ENCODE measurements at places on chromosomes 7 and 10.
A peak's percentile ranks its signal among the peaks of the same experiment; 100 is the strongest.

DNA sequence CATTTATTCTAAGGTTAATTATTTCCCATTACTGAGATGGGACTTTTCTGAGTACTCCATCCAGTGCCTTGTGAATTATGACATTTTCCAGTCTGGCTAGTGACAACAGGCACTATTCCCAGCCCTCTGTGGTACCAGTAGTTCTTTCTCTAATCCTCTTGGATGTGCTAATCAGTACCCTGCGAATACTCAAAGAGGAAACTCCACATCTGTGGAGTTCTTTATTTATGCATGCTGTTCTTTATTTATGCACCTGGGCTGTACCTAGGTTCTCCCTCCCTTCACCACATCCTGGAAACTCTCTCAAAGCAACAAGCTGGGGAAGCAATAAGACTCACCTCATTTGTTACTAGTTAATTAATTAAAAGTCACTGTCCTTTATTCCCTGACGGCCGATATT, 83.5 kb downstream of the TSPAN12 start:
- no peak for DNase-seq

- peak; percentile 1 for DNase-seq
Observed at GRCh38 chr7:63899691-63900393, 98.8 kb upstream of the ZNF722 start.

- DNase-seq, result no peak
Observed at GRCh38 chr10:4801405-4801804, 24.6 kb upstream of the AKR1E2 start.

DNA sequence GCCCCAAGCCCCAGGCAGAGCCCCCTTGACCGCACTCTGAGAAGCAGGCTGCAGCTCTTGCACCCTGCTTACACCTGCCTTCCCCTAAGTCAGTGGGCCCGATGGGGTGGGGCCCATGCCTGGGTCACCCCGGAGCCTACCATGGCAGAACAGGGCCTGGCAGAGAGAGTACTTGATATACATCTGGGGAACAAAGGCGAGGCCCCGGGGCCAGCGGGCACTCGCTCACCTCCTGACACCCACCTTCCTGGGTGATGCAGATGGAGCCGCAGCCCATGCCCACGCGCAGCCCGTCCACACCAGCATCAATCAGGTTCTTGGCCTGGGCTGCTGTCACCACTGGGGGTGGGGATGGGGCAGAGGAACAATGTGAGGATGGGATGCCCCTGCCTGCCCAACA, 13.4 kb downstream of the IMPDH1 start:
- DNase-seq, result no peak

- DNase-seq, result no peak
Observed at GRCh38 chr10:123579675-123580074, 86.5 kb upstream of the GPR26 start.

GRCh38 chr10:67487906-67488619, 207.9 kb downstream of the CTNNA3 start:
- DNase-seq, result no peak

GRCh38 chr10:45454262-45454661, 80.2 kb downstream of the ALOX5 start:
- DNase-seq, result no peak

DNA sequence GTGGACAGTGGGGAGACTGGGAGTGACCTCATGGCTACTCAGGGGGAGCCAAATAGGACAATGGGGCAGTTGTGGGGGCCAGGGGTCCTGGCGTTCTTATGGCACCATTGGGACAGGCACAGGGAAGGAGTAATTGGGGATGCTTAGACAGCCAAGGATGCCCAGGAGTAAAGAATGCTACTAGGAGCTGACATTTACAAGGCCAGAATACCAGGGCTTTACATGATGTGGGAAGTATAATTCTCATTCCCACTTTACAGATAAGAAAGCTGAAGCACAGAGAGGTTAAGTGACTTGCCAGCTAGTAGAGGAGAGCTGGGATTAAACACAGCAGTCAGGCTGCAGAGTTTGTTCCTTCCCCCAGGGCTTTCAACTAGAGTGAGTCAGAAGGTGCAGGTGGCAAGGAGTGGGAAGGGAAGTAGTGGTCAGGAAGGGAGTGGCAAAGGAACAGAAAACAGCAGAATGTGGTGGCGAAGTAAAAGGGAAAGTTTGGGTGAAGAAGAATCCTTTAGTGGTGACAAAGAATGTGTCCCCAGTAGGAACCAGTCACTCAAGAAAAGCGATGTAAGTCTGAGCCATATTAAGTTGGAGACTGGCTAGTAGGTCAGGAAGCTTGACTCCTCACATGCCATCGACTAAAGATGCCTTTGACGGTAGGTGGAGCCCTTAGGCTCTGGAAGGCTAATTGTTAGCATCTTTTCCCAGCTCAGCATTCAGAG, 32.8 kb downstream of the CPVL start:
- DNase-seq, result peak; percentile 23

DNA sequence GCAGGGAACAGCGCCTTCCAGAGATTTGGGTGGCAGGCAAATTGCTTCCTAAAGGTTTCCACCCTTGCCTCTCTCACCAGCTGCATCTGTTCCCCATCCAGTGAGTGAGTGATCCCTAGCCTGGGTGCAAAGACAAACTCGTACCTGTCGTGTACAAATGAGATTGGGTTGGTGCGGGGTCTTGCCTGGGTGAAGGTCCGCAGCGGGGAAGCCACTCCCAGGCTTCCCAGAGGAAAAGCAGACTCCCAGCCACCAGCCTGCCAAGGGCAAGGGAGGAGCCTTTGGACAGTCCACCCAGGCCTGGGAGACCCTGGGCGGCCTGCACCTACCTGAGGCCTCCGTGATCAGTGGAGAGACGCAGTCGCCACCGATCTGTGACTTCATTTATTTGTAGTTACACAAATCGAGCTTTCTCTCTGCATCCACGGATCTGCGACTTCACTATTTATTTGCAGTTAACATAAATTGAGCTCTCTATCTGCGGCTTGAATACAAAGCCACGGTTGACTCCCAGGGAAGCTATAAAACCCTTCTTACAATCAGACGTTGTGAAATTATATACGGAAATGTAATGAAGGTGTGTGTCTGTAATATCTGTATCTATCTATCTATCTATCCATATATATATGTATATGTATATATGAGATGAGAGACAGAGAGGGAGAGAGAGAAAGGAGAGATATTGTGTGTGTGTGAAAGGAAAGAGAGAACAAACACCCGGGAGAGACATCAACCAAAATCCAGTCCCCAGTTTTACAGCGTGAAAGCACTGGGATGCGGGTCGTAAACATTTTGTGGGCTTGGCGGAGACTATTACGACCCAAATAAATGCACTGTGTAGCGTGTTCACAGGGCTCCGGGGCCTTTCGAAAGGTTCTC, 3.0 kb upstream of the HOXA7 start:
- no peak for DNase-seq

GRCh38 chr7:3056234-3057065, 12.8 kb upstream of the CARD11 start:
- DNase-seq, result peak; percentile 45

GRCh38 chr7:14626076-14626475, 276.5 kb downstream of the DGKB start:
- peak; percentile 85 for DNase-seq

DNA sequence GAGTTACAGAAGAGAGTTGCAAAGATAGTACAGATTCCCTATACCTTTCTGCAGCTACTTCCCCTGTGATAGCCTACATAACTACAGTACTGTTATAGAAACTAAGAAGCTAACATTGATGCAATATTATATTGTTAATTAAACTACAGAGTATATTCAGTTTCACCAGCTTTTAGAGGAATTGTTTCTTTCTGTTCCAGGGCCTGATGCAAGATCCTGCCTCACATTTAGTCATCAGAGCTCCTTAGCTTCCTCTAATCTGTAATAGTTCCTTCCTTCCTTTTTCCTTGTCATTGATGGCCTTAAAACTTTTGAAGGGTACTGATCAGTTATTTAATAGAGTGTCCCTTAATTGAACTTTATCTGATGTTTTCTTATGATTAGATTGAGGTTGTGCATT, 56.8 kb downstream of the SDHAF3 start:
- no peak for DNase-seq

DNA sequence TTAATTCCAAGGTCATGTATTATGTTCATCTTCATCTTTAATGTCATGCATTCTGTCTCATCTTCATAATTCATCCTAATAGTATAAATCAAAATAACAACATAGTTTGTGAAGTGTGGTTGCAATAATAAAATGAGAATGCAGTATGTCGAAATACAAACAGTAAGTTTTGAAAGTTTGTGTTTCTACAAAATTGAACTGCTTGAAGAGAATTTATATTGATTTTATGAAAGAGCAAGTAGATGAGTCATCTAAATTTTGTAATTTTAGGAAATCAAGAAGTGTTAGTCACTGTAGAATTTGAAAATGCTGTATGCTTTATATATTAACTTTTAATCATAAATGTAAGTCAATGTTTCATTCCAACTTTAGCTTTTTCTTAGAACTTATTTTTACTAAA, 190.5 kb upstream of the PPP1R3A start:
- no peak for DNase-seq

GRCh38 chr7:154371424-154371823, 319.2 kb downstream of the DPP6 start:
- peak; percentile 76 for DNase-seq

- DNase-seq, result no peak
Observed at GRCh38 chr7:19677180-19677579, 31.7 kb downstream of the POLR1F start.

GRCh38 chr10:18533896-18534295, 117.5 kb downstream of the NSUN6 start:
- no peak for DNase-seq

DNA sequence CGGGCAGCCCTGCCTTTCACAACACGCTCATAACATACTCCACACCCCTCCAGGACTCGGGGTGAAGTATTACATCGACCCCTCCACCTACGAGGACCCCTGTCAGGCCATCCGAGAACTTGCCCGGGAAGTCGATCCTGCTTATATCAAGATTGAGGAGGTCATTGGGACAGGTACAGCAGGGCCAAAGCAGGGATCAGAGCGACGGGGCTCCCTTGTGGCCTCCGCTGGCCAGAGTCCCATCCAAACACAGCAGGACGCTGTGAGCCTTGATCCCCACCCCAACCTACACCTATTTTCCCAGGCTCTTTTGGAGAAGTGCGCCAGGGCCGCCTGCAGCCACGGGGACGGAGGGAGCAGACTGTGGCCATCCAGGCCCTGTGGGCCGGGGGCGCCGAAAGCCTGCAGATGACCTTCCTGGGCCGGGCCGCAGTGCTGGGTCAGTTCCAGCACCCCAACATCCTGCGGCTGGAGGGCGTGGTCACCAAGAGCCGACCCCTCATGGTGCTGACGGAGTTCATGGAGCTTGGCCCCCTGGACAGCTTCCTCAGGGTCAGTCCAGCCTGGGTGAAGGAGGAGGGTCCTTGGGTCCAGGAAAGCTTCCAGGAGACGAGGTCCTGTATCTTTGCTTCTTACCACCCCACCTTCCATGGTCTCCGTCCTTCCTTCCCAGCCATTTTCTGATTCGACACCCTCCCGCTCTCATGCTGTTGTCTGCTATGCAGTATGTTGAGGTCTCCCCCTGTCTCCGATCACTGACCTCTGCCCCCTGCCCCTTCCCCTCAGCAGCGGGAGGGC, 13.5 kb downstream of the EPHB6 start:
- no peak for DNase-seq

DNA sequence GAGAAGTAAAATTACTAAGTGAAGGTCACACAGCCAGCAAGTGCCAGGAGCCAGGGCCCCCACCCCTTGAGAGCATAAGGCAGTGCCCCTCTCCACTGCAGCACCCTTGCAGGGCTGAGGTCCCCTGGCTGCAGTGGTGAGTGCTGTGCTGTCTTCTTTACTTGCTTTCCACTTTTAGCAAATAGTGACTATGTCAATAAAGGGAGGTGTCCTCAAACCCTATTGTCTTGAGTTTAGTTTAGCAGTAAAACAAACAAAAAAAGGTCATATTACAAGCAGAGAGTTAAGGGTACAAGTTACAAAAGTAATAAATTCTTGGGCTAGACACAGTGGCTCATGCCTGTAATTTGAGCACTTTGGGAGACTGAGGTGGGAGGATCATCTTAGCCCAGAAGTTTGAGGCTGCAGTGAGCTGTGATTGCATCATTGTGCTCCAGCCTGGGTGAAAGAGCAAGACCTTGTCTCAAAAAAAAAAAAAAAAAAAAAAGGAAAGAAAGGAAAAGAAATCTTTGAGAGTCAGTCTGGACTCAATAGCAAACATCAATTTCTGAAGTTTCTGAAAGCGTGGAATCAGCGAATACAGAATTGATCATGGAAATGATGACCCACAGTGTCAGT, 39.0 kb upstream of the KIF5B start:
- DNase-seq, result no peak

- no peak for DNase-seq
Observed at GRCh38 chr10:110774069-110775019, 97.4 kb upstream of the PDCD4 start.

- DNase-seq, result no peak
Observed at GRCh38 chr10:129892548-129893052, 71.5 kb downstream of the EBF3 start.

GRCh38 chr7:101373812-101374614, 11.3 kb downstream of the COL26A1 start:
- DNase-seq, result no peak

DNA sequence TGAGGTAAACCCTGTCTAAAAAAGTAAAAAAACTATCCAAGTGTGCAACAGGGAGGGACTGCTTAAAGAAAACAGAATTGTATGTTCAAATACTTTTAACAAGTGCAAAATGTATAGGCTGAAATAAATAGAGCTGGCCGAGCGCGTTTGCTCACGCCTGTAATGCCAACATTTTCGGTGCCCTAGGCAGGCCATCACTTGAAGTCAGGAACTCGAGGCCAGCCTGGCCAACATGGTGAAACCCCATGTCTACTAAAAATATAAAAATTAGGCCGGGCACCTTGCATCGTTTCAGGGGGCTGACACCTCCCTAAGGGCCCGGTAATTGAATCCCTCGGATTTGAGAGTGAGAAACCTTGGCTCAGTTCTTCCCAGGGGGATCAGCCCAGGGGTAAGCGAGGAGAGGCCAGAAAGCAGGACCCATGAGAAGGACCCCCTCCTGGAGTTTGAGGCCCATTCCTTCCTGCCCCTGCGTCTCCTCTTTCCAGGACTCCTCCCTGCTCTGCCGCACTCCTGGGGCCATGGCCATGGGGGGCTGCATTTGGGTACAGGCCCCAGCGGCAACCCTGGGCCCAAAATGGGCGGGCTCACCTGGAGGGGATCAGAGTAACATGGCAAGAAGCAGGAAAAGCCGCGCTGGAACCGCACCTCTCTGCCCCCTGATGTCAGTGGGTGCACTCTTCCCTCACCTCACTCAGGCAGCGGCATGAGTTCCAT, 75.5 kb upstream of the TMEM248 start:
- DNase-seq, result no peak
